ENCODE measurements at places on chromosomes 1 and 21.

GRCh38 chr1:168362991-168363390 lies 82.3 kb downstream of the TBX19 start:
- no peak for DNase-seq

DNA sequence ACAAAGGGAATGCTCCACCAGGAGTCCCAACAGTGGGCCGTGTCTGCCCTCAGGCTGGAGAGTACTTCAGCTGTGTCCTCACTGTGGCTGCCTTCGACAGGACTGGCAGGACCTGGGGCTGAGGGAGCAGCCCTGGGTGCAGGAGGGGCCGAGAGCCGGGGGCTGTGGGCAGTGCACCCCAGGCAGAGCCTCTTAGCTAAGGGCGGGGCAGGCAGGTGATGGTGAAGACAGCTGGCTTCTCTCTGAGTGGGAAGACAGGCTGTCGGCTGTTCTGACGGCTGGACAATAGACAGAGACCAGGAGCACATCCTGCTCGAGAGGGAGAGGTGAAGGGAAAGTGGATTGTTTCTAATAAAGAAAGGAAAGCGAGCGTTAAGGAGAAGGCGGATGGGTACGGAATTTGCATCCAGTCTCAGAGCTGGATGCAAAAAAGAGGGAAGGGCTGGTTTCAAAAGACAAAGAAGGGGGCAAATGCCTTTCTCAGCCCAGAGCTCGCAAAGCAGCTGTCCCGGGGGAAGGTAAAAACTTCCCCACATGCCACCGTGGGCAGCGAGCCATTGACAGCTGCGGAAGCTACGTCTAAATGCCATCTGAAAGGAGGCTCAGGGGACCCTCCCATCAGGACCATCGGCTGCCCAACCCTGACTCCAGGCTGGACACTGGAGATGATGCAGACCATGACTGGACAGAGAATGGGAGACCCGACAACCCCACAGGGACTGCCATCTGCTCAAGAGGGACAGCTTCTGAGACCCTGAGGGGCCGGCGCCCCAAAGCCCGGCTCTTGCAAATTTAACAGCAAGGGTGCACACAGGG lies 92.0 kb downstream of the STUM start:
- DNase-seq, result no peak

DNA sequence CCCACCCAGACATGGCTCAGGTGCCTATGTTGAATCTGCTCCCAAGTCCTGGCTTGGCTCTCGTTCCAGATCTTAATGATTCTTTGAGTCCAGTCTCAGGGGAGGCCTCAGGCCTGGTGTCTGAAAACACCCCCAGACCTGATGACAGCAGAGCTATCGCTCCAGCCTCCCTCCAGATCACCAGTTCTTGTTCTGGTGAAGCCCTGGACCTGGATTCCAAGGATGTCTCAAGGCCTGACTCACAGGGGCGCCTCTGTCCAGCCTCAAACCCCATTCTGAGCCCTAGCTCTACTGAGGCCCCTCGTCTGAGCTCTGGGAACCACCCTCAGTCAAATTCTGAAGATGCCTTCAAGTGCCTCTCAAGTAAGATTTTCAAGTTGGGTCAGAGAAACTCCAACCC lies 11.4 kb downstream of the MROH7 start:
- DNase-seq, result no peak

DNA sequence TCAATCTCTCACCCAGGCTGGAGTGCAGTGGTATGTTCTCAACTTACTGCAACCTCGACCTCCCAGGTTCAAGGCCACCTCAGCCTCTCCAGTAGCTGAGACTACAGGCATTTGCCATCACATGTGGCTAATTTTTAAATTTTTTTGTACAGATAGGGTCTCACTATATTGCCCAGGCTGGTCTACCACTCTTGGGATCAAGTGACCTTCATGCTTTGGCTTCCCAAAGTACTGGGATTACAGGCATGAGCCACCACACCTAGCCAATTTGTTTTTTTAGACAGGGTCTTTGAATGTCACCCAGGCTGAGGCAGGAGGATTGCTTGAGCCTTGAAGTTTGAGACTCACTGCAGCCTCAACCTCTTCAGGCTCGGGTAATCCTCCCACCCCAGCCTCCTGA lies 10.2 kb upstream of the USP48 start:
- no peak for DNase-seq

GRCh38 chr1:51937112-51937511 lies 53.4 kb downstream of the RAB3B start:
- no peak for DNase-seq

DNA sequence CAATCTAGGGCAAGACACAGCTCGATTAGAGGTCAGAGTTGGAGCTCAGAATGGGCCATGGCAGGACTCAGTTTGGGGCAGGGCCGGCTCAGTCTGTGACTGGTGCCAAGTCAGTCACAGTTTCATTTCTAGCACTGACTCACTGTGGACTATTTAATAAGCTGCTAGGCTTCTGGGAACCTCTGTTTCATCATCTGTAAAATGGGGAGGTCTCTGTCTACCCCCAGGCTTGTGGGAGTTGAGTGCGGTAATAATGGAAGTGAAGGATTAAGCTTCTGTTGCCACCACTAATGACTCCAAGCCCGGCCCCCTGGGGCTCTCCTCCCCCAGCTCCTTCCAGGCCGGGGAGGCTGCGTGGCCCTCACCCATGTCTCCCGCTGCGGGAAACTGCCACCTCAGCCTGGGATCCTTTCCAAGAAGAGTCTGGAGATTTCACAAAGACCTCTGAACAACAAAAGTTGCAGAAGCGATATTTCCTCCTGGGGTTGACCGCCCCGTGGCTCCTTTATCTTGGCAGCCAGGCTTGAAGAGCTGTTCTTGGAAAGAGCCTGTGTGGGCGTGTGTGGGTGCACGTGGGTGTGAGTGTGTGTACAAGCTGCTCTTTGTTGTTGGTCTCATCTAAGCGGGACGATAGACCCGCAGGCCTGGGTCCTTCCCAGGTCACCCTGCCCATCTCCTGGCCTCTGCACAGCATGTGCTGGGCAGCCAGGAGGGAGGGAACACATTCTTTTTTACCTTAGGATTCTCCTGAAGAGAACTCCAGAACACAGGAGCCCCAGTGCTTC lies 29.1 kb downstream of the KNCN start:
- no peak for DNase-seq

GRCh38 chr1:109263234-109263596 lies 13.9 kb downstream of the CELSR2 start:
- DNase-seq, result no peak

DNA sequence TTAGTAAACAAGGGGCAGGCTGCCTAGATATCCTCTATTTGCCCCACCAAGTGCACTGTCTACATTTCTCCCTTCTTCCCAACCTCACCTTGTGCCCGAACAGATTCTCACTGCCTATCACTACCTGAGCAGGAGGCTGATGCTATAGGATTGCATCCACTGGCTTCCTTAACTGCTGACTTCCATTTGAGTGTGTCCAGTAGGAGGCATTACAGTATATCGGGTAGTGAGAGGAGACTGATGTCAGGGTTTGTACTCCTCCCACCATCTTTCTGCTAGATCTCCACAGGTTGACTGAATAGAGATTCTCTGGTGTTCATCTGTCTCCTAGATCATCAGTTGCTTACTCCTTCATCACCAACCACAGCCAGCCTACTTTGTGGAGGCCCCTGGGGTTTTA lies 796.3 kb downstream of the LRRIQ3 start:
- no peak for DNase-seq

DNA sequence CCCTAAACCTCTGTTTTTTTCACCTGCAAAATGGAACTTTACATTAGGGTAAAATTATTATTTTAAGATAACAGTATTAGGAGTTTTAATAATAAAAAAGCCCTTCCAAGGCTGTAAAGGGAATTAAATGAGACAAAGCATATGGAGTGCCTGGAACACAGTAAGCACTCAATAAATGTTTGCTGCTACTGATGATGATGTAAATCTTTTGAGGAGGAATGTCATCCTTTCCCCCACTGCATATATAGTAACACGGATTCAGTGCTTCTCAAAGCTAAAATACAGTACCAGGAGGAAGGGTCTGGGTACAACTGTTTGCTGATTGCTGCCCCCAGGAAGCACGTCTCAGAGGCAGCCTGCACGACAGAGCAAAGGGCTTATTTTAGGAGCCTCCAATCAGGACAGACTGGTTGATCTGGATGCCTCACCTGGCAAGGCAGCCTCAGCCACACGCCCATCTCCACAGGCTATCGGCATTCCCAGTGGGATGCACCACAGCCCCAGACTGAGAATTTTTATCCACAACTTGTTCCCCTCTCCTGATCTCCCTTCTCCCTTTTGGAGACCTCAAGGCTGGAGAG lies 64.4 kb downstream of the GADD45A start:
- DNase-seq, result no peak

DNA sequence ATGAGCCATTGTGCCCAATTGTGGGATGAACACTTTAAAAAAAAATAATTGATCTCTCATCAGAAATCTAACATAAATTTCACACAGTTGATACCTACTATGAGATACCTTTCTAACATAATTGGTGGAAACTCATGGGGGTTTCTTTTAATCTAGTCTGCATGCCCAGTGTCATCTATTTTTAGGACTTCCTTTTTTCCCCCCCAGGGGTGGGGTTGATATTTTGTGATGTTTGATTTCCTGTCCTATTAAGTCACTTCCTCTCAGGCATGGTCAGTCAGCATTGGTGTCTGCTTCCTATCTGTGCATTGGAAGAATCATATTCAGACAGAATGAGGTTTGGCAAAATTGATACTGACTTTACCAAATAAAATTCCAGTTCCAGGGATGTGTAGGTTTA lies 21.5 kb downstream of the NFYC start:
- DNase-seq, result no peak

- DNase-seq, result no peak
These were observed 343.2 kb upstream of the CAMK1G start for GRCh38 chr1:209240351-209240750.

DNA sequence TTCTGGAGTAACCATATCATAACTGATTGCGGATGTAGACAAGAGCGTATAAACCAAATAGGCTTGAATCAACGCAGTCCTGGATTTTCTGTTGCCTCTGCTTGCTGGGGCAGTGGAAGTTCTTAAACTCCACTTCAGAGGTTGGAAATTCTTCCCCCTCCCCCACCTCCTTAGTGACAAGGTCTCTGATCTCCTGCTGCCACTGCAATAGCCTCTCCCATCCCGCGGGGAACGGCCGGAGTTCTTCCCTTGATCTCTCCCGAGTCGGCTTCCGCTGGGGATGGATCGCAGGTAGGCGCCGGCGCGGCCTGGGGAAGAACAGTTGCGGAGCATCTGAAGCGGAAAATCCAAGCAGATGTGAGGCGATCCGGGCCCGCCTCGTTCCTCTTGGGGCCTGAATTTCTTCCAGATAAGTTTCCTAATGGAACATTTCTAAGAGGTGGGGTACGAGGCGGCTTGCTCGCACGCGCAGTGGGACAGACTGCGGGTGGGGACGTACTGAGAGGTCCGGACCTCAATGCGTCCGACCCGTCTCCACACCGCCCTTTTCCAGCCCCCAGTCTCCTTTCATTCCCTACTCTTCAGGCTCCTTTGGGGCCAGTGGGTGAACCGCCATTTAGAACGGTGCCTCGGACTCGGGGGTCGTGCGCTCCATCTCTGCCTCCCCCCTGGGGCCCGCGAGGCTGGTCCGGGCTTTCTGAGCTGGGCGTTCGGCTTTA lies 3.1 kb upstream of the SIM2 start:
- no peak for DNase-seq

DNA sequence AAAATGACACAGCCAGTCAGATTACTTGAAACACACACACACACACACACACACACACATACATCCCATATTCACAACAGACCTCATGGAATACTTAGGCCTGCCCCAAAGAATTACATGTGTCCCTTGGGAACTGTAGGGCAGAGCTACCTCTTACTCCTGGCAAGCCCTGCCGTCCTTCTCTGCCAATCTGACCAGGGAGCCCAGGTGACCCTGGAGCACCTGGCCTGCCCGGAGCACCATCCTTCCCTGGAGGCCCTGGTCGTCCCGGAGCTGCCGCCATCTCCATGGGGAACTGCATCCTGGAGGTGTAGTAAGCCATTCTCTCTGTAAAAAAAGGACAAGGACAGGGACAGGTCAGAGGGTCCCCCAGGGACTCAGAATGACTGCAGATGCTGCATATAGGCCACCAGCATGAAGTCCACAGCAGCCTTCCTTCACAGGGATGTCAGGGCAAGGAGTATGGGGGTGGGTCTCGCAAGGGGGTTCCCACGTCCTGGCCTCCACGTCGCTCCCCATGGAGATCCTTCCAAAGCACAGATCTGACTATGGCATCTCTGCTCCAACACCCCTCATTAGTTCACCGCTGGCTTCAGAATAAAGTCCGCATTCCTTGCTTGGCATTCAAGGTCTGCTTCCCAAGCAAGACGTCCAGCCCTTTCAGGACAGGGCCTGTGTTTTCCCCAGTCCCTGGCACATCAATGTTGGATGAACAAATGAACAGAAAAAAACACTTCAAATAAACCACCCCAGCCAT lies 9.2 kb upstream of the PEF1 start:
- DNase-seq, result no peak

DNA sequence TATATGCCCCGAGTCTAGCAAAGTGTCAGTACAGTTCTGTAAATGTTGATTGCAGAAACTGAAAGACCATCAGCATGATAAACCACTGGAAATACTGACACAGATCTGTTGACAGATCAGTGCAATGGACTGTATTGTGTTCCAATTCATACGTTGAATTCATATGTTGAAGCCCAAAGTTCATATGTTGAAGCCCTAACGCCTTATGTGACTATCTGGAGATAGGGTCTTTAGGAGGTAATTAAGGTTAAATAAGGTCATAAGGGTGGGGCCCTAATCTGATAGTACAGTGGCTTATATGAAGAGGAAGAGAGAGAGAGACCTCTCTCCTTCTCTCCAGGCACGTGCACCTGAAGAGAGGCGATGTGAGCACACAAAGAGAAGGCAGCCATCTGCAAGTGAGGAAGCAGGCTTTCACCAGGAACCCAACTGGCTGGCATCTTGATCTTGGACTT lies 144.7 kb downstream of the MRPL39 start:
- DNase-seq, result no peak

DNA sequence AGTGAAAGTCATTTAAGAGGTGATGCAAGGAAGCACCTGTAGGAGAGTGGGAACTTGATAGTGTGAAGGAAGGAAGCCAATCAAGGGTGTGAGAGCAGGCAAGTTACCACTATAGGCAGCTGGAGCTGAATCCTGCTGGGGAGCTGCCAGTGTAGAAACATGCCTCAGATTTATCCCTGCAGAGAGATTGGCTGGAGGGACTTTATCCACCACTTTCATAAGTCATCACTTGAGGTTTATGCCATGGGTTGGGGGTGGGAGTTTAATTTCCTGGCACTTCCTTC lies 443.6 kb downstream of the PLPP3 start:
- DNase-seq, result no peak

DNA sequence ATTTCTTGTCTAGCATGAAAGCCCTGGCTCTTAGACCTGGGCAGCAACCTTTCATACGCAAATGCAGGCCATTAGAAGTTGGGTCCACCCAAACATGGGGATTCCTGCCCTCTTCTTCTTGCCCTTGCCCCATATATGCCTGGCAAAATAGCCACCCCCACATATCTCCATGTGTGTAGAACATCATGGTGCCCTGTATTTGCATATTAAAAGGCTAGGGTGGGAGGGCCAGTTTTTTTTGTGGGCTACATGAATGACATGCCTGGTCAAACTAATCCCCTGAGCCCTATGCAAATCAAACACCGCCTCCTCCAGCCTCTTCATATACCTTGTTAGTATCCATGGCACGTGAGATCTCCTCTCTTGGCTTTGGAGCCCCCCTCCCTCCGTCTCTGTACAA lies 24.7 kb downstream of the MFSD2A start:
- DNase-seq, result no peak

All from NCI-H460 (cell line).